ENCODE measurements at places on chromosomes 3 and 15.
A peak's percentile ranks its signal among the peaks of the same experiment; 100 is the strongest.

GRCh38 chr3:64176461-64176996, 48.7 kb downstream of the PRICKLE2 start:
- H3K36me3 ChIP-seq, result no peaks in the 10 kb centered on the region
- H3K4me1 ChIP-seq, result no peaks in the 10 kb centered on the region
- no peak for DNase-seq
- no peak overlapping the region for H3K4me3 ChIP-seq
- H3K27ac ChIP-seq, result no peak overlapping the region

- H3K27me3 ChIP-seq, result no peaks in the 10 kb centered on the region
- DNase-seq, result no peak
- no peak overlapping the region for H3K27ac ChIP-seq
- H3K4me1 ChIP-seq, result no peaks in the 10 kb centered on the region
- no peaks in the 10 kb centered on the region for H3K36me3 ChIP-seq
- H3K4me3 ChIP-seq, result no peak overlapping the region
Observed at GRCh38 chr3:47259114-47259513, 23.5 kb downstream of the KIF9 start.

- peaks cover 22% of the 10 kb centered on the region for H3K27me3 ChIP-seq
- no peaks in the 10 kb centered on the region for H3K36me3 ChIP-seq
Observed at GRCh38 chr3:10973046-10973595, 19.4 kb upstream of the SLC6A1 start.

DNA sequence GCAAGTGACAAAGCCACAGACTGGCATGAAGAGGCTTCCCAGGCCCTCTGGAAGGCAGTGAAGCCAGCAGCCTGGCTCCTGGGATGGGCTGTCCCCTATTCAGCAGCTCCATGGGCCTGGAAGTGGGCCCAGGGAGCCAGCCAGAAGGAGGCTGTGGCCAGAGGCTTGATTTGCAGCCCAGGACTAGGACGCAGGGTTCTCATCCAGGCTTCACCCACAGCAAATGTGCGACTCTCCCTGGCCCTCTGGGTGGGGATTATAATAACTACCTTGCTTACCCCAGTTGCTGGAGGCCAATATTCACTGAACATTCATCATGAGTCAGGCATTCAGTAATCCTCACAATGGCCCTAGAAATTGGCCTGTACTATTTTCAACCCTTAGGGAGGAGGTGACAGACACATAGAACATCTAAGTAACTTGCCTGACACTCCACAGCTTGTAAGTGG, 24.6 kb upstream of the SRP14 start:
- no peaks in the 10 kb centered on the region for H3K36me3 ChIP-seq
- no peaks in the 10 kb centered on the region for H3K27me3 ChIP-seq
- H3K4me1 ChIP-seq, result peaks cover 39% of the 10 kb centered on the region
- DNase-seq, result no peak
- H3K27ac ChIP-seq, result peak overlapping the region; percentile 88
- H3K4me3 ChIP-seq, result no peak overlapping the region

GRCh38 chr3:188271226-188271914, 117.4 kb downstream of the LPP start:
- no peak for DNase-seq
- H3K27me3 ChIP-seq, result no peaks in the 10 kb centered on the region
- no peak overlapping the region for H3K4me3 ChIP-seq
- no peak overlapping the region for H3K27ac ChIP-seq
- H3K4me1 ChIP-seq, result no peaks in the 10 kb centered on the region

DNA sequence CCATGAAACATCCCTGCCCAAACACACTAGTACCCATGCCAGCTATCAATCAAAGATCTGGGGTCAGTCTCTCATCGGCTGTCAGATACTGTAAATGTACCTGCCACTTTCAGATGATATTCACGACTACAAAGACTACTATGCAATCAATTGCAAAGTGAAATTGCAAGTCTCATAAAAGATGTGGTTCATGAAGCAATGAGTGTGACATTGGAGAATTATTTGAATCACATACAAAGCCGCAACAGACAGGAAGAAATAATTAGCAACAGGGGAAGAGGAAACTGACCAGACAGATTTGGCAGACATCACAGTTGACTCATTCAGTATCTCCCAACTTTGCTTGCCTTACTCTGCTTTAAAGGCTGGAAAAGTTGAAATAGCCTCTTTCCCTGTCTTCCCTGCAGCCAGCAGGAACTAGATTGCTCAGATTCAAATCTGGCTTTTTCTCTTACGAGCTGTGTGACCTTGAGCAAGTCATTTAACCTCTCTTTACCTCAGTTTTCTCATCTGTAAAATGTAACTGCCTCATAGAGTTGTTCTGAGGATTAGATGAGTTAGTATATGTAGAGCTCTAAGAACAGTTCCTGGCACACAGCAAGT, 95.7 kb upstream of the C3orf80 start:
- H3K4me1 ChIP-seq, result no peaks in the 10 kb centered on the region
- H3K4me3 ChIP-seq, result no peak overlapping the region
- H3K27ac ChIP-seq, result no peak overlapping the region
- H3K36me3 ChIP-seq, result no peaks in the 10 kb centered on the region
- no peaks in the 10 kb centered on the region for H3K27me3 ChIP-seq

DNA sequence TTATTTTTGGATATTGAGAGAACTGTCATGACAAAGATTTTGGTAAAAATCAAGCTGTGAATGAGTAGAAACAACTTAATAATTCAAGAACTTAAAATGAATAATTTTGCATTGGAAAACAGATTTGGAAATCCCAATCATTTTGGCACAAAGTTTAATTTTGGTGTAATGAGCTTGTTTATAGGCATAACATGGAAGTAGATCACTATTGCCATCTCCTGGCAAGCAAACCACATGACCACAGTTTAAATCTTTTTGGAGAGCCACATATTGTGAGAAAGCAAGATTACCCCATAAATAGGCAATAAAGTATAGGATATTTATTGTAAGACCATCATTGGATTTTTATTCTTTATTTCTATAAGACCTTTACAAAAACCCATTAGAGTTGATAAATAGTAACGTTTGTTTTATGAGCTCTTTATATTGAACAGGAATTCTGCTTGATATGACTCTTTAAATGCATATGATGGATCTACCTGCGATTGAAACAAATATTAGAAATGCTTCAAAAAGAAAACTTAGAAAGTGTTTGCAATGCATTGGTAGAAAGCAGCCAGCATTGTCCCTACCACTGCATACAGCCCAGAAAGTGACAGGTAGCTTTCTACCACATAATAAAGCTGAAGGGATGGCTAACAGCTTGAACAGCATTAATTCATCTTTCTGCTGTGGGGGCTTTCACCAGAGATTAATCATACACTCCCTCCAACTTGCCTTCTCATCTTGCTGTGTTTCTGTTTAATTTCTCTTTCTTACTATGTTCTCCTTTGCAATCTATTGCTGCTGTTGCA, 766.8 kb downstream of the TBL1XR1 start:
- H3K4me3 ChIP-seq, result no peak overlapping the region
- no peaks in the 10 kb centered on the region for H3K36me3 ChIP-seq
- peak; percentile 59 for DNase-seq
- no peaks in the 10 kb centered on the region for H3K4me1 ChIP-seq
- no peak overlapping the region for H3K27ac ChIP-seq

DNA sequence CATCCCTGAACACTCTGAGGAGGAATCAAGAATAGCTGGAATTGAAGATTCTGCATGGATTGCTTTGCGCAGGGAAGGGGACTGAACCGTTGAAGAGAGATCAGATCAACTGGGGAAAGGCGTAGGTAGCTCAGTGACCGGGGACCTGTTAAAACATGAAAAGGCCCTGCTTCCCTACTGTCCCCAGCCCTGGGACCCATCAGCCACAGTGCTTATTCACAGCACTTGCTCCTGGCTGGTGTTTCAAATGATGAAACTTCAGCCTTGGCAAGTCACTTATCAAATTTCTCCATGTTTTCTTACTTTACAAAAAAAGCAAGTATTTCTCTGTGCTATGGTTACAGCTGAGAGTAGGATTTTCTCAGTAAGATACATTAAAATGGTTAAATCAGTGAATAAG, 199.3 kb downstream of the MEIS2 start:
- H3K4me3 ChIP-seq, result no peak overlapping the region
- H3K36me3 ChIP-seq, result no peaks in the 10 kb centered on the region
- H3K27me3 ChIP-seq, result no peaks in the 10 kb centered on the region
- no peak overlapping the region for H3K27ac ChIP-seq
- DNase-seq, result no peak

DNA sequence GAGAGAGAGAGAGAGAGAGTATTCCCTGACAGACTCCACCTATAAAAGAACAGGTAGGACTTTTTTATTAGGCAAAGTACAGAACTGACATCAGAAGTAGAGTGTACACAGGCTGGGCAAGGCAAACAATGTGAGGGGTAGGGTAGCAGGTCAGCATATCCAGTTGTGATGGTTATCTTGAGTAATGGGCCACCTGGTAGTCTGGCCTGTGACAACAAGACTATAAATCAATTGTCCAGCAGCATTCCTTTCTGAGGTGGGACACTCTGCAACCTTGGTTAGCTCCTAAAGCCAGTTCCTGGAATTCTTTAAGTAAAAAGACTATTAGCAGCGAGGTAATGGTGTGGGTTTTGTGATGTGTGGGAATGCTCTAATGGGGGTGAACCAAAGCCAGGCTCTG, 14.9 kb upstream of the TMCC1 start:
- no peak for DNase-seq
- no peak overlapping the region for H3K27ac ChIP-seq
- H3K36me3 ChIP-seq, result no peaks in the 10 kb centered on the region
- H3K4me3 ChIP-seq, result no peak overlapping the region
- no peaks in the 10 kb centered on the region for H3K4me1 ChIP-seq
- H3K27me3 ChIP-seq, result no peaks in the 10 kb centered on the region

DNA sequence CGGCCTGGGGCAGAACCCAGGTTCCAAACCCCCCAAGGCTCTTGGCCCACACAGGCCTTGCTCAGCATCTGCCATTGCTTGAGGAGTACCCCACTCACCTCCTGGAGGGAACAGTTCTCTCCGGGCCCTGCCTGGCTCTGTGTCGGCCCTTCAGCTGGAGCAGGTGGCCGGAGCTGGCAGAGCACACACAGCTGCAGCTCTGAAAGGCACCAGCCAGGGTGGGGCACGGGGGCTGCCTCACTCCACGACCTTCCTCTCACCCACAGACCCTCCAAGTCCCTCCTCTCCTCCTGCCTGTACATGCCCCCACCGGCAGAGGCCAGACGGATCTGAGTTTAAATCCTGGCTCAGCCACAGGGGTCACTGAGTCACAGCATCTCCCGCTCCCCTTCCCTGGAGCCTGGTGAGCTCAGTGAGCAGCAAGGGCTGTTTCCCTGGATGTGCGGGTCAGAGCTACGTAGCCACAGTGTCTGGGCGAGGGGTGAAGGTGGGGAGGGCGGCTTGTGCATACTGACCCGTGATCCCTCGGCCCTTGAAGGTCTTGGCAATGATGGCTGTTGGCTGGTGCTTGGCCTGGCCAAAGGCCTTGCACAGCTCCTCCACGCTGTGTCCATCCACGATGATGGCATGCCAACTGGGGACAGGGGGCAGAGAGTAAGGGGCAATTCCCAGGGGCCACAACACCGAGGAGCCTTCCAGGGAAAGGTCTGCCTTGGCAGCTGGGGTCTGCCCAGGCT, 23.0 kb downstream of the TKT start:
- H3K4me3 ChIP-seq, result no peak overlapping the region
- H3K27me3 ChIP-seq, result no peaks in the 10 kb centered on the region
- no peak overlapping the region for H3K27ac ChIP-seq

DNA sequence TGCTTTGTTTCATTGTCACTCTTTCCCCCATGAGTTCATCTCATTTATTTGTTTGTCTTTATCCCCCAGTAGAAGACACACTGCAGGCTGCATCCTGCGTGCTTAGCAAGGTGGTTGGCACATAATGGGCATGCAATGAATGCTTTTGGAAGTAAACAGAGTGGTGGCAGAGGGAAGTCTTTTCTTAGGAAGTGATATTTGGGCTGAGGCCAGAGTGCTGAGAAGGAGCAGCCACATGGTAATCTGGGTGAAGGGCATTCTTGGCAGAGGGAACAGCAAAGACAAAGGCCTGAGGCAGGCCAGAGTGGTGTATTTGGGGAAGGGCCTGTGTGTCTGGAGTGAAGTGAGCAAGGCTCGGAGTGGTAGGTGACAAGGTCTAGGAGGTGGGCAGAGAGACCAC, 17.7 kb upstream of the ADAMTS7 start:
- H3K27me3 ChIP-seq, result no peaks in the 10 kb centered on the region
- no peak overlapping the region for H3K4me3 ChIP-seq
- no peaks in the 10 kb centered on the region for H3K4me1 ChIP-seq
- no peak for DNase-seq
- H3K36me3 ChIP-seq, result no peaks in the 10 kb centered on the region

DNA sequence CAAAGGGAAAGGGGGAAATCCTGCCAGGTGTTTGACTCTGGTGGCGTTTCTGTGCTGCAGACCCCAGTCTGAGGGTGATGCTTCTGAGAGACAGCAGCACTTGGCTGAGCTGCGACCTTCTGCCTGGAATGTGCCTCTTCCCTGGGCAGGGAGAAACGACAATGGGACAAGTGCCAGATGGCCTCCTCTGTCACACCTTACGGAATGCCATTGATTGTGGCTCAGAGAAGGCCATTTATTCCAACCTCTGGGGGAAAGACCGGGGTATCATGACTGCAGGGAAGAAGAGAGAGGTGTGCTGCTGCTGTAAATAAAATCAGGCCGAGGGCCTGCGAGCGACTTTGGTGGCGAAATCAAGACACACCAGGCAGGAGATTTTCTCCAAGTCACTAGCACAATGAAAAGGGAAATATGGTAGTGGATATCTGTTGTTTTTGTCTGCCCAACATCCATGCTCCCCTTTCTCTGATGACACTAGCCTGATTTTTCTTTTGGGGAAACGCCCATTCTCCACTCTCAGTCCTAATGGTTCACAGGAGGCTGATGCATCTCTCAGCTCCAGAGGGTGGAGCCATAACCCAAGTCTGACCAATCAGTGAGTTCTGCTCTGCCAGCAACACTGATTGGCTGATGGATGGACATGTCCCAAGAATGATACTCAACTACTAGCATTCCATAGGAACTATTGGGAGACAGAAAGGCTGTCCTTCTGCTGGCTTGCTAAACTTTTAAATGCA, 336.1 kb downstream of the FOXP1 start:
- H3K27me3 ChIP-seq, result no peaks in the 10 kb centered on the region
- H3K4me1 ChIP-seq, result no peaks in the 10 kb centered on the region
- H3K36me3 ChIP-seq, result no peaks in the 10 kb centered on the region
- no peak overlapping the region for H3K4me3 ChIP-seq
- no peak for DNase-seq

DNA sequence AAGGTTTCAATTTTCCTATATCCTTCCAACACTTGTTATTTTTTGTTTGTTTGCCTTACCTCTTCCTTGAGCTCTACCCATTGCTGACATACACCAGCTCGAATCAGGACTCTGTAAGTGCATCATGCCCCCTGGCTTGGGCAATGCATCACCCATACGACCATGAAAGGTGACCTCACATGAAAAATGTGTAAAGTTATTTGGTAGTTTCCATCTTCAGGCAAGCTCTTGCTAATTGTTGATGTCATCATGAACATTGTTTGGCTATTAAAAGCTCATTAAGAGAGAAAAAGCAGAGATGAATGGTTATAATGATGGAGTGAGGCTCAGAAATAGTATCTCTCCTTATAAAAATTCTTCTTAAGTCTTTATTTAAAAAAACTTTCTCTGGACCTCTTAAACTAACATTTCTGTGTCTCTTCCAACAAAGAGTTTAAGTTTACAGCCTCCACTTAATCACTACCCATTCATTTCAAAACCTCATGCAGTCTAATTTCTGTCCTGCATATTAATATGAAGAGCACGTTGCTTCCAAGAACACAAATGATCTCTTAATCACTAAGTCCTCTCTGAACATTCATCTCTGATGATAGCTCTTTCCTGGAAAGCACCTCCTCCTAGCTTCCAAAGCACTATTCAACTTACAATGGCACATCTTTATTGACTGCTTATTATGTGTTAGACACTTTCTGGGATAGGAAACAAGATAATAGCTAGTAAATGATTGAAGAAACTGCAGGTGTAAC, 236.3 kb downstream of the NFKBIZ start:
- no peak overlapping the region for H3K4me3 ChIP-seq
- no peaks in the 10 kb centered on the region for H3K27me3 ChIP-seq
- H3K27ac ChIP-seq, result no peak overlapping the region
- no peaks in the 10 kb centered on the region for H3K4me1 ChIP-seq
- H3K36me3 ChIP-seq, result no peaks in the 10 kb centered on the region
- no peak for DNase-seq

All from MM.1S (cell line).